Foreskin fibroblast (primary cell): ENCODE measurements at places on chromosomes 1 and 21.

- peak; percentile 28 for DNase-seq
Measured at GRCh38 chr1:53902235-53903138, 8.5 kb downstream of the DIO1 start.

DNA sequence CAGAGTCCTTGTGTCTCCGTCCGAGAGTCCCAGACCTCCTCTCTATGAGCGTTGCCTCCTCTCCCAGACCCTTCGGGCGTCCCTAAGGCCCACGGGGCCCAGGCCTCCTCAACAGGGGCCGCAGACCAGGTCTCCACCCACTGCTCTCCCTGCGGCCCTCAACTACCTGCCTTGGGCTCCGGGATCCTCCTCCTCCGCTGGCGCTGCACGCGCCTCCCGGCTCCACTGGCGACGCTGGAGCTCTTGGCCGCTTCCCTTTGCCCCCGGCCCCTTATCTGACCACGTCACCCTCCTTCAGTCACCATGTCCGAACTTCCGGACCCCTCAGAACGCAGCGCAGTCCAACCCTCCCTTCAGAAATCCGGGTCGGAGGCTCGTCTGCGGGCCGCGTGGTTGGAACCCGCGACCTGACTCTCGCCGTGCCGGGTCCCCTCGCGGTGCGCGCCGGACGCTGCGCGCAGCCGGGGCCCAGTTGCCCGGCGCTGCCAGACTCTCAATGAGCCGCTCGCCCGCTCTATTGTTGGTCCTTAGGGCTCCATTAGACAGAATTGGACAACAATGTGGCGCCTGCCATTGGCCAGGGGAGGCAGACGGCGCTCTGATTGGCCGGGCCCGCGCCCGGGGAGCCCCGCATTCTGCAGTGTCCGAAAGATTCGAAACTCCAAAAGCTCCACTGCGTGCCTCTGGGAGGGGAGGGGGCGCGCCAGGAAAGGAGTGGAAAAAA is at the start of gene DMRTA2:
Gene DMRTA2 (minus strand): TSS at position 498 of the 724 bp plus-strand sequence. CDS start 1,907 bp downstream, outside the sequence.
- DNase-seq: no peak

- DNase-seq: no peak
Measured at GRCh38 chr1:183034682-183035081, 11.5 kb downstream of the LAMC1 start.

GRCh38 chr1:180892675-180893074 is 20.0 kb upstream of the KIAA1614 start:
- no peak for DNase-seq

- DNase-seq: peak; percentile 11
Measured at GRCh38 chr1:233368106-233368788, 40.7 kb downstream of the MAP3K21 start.

- peak; percentile 90 for DNase-seq
Measured at GRCh38 chr1:198121056-198121826, 35.6 kb upstream of the NEK7 start.

- no peak for DNase-seq
Measured at GRCh38 chr1:215744419-215744818, 177.3 kb downstream of the KCTD3 start.

- DNase-seq: no peak
Measured at GRCh38 chr1:192866241-192866868, 57.5 kb downstream of the RGS2 start.

DNA sequence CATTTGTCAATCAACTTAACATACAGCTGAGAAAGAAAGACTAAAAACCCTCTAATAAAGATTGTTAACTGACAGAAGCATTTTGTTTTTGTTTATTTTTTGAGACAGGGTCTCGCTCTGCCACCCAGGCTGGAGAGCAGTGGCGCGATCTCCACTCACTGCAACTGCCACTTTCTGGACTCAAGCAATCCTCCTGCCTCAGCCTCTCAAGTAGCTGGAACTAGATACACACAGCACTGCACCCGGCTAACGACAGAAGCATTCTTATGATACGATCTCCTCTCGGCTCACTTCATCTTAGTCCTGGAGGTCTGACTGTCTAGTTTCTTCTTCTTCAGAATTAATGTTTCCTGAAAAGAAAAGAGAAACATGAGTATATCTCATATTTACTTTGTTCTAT is 23.5 kb downstream of the RSPH1 start:
- no peak for DNase-seq

DNA sequence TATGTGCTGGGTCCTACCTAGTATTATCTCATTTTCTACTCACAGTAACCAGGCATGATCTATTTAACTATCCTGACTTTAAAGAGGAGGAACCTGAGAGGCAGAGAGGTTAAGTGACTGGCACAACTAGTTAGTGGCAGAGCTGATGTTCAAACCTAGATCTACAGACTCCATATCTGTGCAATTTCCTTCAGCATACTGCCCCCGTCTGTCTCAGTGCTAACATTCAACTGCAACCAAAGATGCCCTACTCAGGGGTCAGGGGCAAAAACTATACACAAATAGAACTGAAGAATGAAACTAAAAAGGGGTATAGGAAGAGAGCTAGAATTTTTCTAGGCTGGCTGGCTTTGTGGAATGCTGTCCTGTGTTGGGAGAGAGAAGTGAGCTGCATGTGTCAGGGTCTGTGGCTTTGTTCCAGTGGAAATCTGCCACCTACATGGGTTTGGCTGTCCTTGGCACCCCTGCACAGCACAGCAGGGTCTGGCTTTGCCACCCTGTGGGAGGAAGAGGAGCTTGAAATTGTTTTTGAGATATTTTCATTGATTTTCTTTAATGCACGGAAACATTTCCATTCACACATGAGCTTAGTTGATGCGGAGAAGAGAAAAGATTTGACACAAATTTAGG is 368.5 kb downstream of the RPS6KC1 start:
- DNase-seq: no peak

DNA sequence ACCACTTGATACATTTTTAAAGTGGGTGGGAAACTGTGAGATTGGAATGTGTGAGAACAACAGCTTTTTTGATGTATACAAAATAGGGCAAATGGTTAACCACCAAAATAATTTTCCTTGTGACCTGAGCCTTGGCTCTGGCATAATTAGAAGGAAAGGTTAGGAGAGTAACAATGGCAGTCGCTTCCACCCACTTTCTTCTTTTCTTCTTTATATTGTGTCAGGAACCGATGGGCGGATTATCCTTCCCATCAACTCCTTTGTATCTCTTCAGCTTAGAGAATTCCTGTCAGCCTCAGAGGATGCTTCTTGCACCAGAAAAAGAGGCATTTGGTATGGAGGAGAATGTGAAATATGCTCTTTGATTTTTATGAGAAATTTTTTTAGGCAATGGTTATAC is 90.6 kb downstream of the SDCCAG8 start:
- DNase-seq: no peak

- peak; percentile 82 for DNase-seq
Measured at GRCh38 chr1:15056515-15057285, 96.8 kb upstream of the TMEM51 start.

GRCh38 chr1:160169553-160170399 is 18.4 kb downstream of the ATP1A4 start:
- DNase-seq: no peak

GRCh38 chr1:159826441-159827101 is at the start of gene SLAMF8:
SLAMF8 (plus strand) TSS chr1:159826873; CDS start chr1:159826899, 26 bp downstream.
- no peak for DNase-seq

DNA sequence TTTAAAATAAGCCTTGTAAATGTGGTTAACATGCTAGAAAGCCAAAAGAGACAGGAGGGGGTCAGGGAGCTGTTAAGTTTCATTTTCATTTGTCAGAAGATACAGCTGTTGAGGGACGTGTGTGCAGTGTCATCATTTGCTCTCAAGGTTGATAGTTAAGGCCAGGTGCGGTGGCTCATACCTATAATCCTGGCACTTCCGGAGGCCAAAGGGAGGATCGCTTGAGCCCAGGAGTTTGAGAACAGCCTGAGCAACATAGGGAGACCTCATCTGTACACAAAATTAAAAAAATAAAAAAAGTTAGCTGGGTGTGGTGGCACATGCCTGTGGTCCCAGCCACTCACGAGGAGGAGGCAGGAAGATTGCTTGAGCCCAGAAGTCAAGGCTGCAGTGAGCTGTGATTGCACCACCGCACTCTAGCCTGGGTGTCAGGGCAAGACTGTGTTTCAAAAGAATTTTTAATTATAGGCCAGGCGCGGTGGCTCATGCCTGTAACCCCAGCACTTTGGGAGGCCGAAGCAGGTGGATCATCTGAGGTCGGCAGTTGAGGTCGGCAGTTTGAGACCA is 22.7 kb downstream of the ZBTB8OS start:
- no peak for DNase-seq
